Esophagus squamous epithelium (tissue), 5 donors: ENCODE measurements at places on chromosomes 7 and 10. TPM values are rescaled to one million over a fixed set of nuclear protein-coding genes. Genes with fewer than 3 reads are reported as not detected.

DNA sequence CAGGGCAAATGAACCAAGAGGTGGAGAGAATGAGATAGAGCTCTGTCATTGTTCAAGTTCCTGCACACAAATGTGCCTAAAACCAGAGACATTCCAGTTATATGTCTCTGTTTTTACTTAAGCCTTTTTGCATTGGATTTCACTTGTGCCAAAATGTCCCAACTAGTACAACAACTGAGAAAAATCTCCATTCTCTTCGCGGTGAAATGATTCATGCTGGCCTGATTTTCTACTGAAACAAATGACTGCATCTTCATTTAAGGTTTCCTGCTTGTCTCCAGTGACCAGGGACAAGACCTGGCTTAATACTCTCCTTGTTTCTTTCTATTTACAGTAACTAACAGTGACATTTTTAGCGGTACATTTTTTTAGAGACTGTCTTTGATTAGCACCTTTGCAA, 714.9 kb downstream of the KCNMA1 start:
- DNase-seq = no peak

- no peak for DNase-seq
These were observed 1106.2 kb upstream of the LRRN3 start for GRCh38 chr7:109984729-109985128.

NAT16 gene
- total RNA-seq = not detected

CHN2 gene
- total RNA-seq = 8.6 TPM

- DNase-seq = no peak
These were observed 308.0 kb upstream of the KCND2 start for GRCh38 chr7:119964788-119965542.

- DNase-seq = no peak
These were observed 235.2 kb downstream of the DPP6 start for GRCh38 chr7:154287356-154287755.

CYP26C1 gene
- not detected for total RNA-seq
